ENCODE measurements at places on chromosomes 13 and 19. TPM values are rescaled to one million over a fixed set of nuclear protein-coding genes. Genes with fewer than 3 reads are reported as not detected.

LEUTX gene
- total RNA-seq: not detected

ATP4A gene
- total RNA-seq: not detected

- H3K36me3 ChIP-seq: peaks cover 21% of the 10 kb centered on the region
- no peaks in the 10 kb centered on the region for H3K27me3 ChIP-seq
- peak within 1 kb of the TSS; percentile 98 for H3K27ac ChIP-seq
- peaks cover 72% of the 10 kb centered on the region for H3K4me1 ChIP-seq
- DNase-seq: peak; percentile 81
- H3K4me3 ChIP-seq: peak within 1 kb of the TSS; percentile 88
Measured at GRCh38 chr19:49677231-49677900, at the start of gene PRMT1. Gene PRMT1 (plus strand): TSS chr19:49677271. CDS start chr19:49677281, 10 bp downstream.

DDA1 gene
- 35.5 TPM for total RNA-seq

- peak; percentile 66 for DNase-seq
- H3K27ac ChIP-seq: peak overlapping the region; percentile 56
- H3K4me1 ChIP-seq: peaks cover 36% of the 10 kb centered on the region
- H3K36me3 ChIP-seq: no peaks in the 10 kb centered on the region
Measured at GRCh38 chr19:45103156-45103507, 10.2 kb downstream of the PPP1R37 start.

TLE2 gene
- total RNA-seq: 5.7 TPM

RCBTB2 gene
- 2.7 TPM for total RNA-seq

- no peaks in the 10 kb centered on the region for H3K4me1 ChIP-seq
- H3K4me3 ChIP-seq: no peak overlapping the region
- peaks cover 58% of the 10 kb centered on the region for H3K36me3 ChIP-seq
- no peak overlapping the region for H3K27ac ChIP-seq
Measured at GRCh38 chr13:24450530-24450929, 62.0 kb downstream of the PARP4 start.

- no peaks in the 10 kb centered on the region for H3K27me3 ChIP-seq
- peaks cover 11% of the 10 kb centered on the region for H3K4me1 ChIP-seq
- no peak for DNase-seq
- no peak overlapping the region for H3K27ac ChIP-seq
Measured at GRCh38 chr13:95260031-95260525, 41.2 kb downstream of the ABCC4 start.

DNA sequence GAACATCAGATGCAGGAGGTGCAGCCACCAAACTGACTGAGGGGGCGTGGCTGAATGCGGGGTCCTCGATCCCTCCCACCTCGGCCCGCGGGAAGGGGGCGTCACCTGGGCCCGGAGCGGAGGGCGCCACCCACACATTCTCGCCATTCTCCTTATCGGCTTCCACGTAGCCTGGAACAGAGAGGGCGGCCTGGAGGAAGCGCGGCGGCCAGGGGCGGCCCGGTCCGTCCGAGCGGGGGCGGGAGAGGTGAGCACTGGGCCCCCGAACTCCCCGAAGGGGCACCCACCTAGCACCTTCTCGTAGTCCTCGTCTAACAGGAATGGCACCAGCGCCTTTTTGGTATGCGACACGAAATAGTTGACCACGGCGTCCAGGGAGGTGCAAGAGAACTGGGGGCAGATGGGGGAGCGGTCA is 11.8 kb downstream of the STAP2 start:
- H3K36me3 ChIP-seq: no peaks in the 10 kb centered on the region
- peak overlapping the region; percentile 9 for H3K4me3 ChIP-seq
- peak; percentile 44 for DNase-seq
- H3K27me3 ChIP-seq: no peaks in the 10 kb centered on the region
- peaks cover 18% of the 10 kb centered on the region for H3K4me1 ChIP-seq

- H3K27ac ChIP-seq: no peak overlapping the region
- no peak for DNase-seq
- H3K4me1 ChIP-seq: no peaks in the 10 kb centered on the region
- no peaks in the 10 kb centered on the region for H3K36me3 ChIP-seq
- H3K27me3 ChIP-seq: no peaks in the 10 kb centered on the region
- H3K4me3 ChIP-seq: no peak overlapping the region
Measured at GRCh38 chr13:67351114-67351513, 121.0 kb upstream of the PCDH9 start.

DNA sequence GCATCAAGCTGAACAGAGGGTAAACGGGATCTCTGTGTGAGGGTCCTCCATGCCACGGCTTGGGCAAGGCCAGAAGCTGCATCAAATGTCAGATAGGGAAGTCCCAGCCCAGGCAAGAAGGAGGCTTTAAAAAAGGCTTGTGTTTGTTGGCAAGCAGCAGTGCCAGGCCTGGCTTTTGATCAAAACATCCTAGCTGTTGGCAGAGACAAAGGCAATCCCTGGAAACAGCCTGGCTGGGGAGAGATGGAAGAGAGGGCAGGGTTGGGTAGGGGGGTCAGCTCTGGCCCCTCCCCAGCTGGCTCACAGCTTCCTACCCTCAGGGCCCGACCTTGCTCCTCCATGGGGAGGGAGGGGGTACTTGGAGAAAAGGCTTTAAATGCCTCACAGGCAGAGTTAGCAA is 61.8 kb upstream of the KCTD15 start:
- DNase-seq: no peak
- H3K4me3 ChIP-seq: no peak overlapping the region
- H3K4me1 ChIP-seq: no peaks in the 10 kb centered on the region
- no peak overlapping the region for H3K27ac ChIP-seq
- no peaks in the 10 kb centered on the region for H3K27me3 ChIP-seq
- no peaks in the 10 kb centered on the region for H3K36me3 ChIP-seq

DNA sequence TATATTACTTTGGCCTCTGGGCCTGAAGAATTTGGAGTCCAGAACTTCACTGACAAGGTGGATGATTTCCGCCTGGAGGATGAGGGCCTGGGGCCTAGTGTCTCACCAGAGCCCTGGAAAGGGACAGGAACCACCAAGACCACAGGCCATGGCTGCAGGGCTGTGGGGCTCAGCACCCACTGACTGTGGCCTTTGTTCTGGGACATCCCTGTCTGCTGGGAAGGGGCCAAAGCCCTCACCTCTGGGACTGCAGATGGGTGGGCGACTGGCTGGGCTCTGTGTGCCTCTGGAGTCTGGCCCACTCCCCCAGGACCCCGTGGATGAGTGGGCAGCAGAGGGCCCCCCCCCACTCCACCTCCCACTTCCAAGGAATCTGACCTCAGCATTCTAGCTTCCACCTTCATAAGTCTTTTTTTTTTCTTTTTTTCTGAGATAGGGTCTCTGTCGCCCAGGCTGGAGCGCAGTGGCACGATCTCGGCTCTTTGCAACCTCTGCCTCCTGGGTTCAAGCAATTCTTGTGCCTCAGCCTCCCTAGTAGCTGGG is 20.3 kb downstream of the CHST8 start:
- H3K27ac ChIP-seq: no peak overlapping the region
- no peaks in the 10 kb centered on the region for H3K4me1 ChIP-seq
- no peak overlapping the region for H3K4me3 ChIP-seq
- H3K36me3 ChIP-seq: no peaks in the 10 kb centered on the region

DCT gene
- total RNA-seq: 0.10 TPM

- no peak for DNase-seq
- no peaks in the 10 kb centered on the region for H3K4me1 ChIP-seq
- H3K27me3 ChIP-seq: no peaks in the 10 kb centered on the region
- H3K4me3 ChIP-seq: no peak overlapping the region
Measured at GRCh38 chr19:7126132-7126531, 56.6 kb downstream of the ZNF557 start.

- peak overlapping the region; percentile 98 for H3K27ac ChIP-seq
- peaks cover 67% of the 10 kb centered on the region for H3K36me3 ChIP-seq
- H3K4me3 ChIP-seq: no peak overlapping the region
- peaks cover 54% of the 10 kb centered on the region for H3K4me1 ChIP-seq
- DNase-seq: peak; percentile 41
Measured at GRCh38 chr19:2039959-2040646, 10.9 kb downstream of the MKNK2 start.

- H3K36me3 ChIP-seq: no peaks in the 10 kb centered on the region
- H3K4me1 ChIP-seq: peaks cover 7% of the 10 kb centered on the region
- H3K27me3 ChIP-seq: peaks cover 21% of the 10 kb centered on the region
- H3K27ac ChIP-seq: no peak overlapping the region
- no peak overlapping the region for H3K4me3 ChIP-seq
- DNase-seq: no peak
Measured at GRCh38 chr13:76982061-76982460, 9.8 kb upstream of the CLN5 start.

ZNF490 gene
- total RNA-seq: 19.9 TPM

- no peak for DNase-seq
- peaks cover 10% of the 10 kb centered on the region for H3K4me1 ChIP-seq
- H3K36me3 ChIP-seq: peaks cover 84% of the 10 kb centered on the region
- no peak overlapping the region for H3K4me3 ChIP-seq
- H3K27me3 ChIP-seq: no peaks in the 10 kb centered on the region
Measured at GRCh38 chr19:45070214-45070613, 6.1 kb downstream of the ZNF296 start.
